ENCODE measurements at places on chromosomes 3 and 15.

GRCh38 chr15:63610209-63610841 is 13.1 kb downstream of the FBXL22 start:
- DNase-seq, result no peak

- DNase-seq, result no peak
Observed at GRCh38 chr15:34490417-34491193, 53.0 kb upstream of the GOLGA8A start.

GRCh38 chr3:129611812-129612533 is 5.5 kb upstream of the PLXND1 start:
- DNase-seq, result no peak

- no peak for DNase-seq
Observed at GRCh38 chr15:55132672-55133071, 64.1 kb downstream of the RSL24D1 start.

GRCh38 chr15:91146728-91147127 is 46.7 kb downstream of the SV2B start:
- DNase-seq, result no peak

- no peak for DNase-seq
Observed at GRCh38 chr3:111035902-111036301, 35.7 kb upstream of the NECTIN3 start.

- no peak for DNase-seq
Observed at GRCh38 chr15:32656496-32656895, 15.0 kb downstream of the SCG5 start.

DNA sequence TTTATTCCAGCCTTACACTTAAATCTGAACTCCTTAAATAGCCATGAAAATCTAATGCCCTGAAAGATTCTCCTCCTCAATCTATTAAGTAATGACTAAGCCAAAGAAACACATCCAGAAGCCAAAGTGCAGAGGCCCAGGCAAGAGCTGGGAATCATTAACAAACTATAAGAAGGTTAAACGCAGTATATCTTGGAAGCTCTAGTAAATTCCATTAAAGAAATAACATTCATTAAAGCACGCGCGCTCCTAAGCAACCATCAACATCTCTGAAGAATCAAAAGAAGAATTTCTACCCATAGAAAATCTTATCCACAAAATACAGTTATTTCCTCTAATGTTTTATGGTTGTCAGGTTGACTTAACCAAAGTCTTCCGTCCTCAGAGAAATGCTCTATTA is 29.5 kb downstream of the MB21D2 start:
- no peak for DNase-seq

DNA sequence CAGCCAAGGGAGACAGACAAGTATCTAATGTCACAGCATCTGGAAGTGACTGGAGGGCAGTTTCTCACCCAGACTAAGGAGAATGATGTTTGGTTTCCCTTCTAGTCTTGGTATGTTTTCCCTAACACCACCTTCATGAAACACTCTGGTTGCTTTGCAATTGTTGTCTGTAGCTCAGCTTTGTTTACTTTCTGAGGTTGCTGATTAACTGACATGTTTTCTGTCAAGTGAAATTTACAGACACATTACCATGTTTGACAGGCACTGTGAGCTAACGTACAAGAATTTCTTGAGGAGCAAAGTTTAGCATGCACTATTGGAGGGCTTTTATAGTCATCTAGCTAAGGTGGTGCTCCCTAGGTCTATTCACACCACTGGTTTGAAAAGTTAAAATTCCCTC is 131.6 kb upstream of the NECTIN3 start:
- no peak for DNase-seq

GRCh38 chr3:51304230-51304629 is 80.9 kb upstream of the MANF start:
- no peak for DNase-seq

GRCh38 chr3:188486952-188487351 is 333.0 kb downstream of the LPP start:
- no peak for DNase-seq

DNA sequence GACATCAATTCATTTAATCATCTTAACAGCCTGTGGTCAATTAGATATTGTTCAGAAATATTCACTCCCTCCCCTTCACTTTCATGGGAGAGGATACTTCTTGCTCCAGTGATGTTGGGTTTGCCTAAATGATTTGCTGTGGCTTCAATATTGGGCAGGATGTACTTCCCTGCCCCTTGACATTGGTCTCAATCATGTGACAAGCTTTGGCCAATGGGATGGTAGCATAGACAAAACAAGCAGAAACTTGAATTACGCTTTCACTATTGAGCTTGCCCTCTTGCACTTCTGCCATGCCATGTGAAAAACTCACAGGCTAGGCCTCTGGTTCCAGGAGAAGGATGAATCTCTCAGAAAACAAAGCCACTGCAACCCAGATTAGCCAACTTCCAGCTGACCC is 42.2 kb upstream of the STT3B start:
- DNase-seq, result no peak

GRCh38 chr3:183253528-183254486 is 754 bp downstream of the B3GNT5 start:
- no peak for DNase-seq

GRCh38 chr3:126514161-126514560 is 3.4 kb downstream of the UROC1 start:
- DNase-seq, result no peak

- DNase-seq, result no peak
Observed at GRCh38 chr15:74011610-74012009, 17.1 kb downstream of the PML start.
